ENCODE measurements at places on chromosomes 3 and 15.

GRCh38 chr3:170752571-170753155 lies 117.3 kb downstream of the RPL22L1 start:
- no peak for DNase-seq

GRCh38 chr3:37054370-37054769 lies 61.1 kb downstream of the MLH1 start:
- peak; percentile 71 for DNase-seq

DNA sequence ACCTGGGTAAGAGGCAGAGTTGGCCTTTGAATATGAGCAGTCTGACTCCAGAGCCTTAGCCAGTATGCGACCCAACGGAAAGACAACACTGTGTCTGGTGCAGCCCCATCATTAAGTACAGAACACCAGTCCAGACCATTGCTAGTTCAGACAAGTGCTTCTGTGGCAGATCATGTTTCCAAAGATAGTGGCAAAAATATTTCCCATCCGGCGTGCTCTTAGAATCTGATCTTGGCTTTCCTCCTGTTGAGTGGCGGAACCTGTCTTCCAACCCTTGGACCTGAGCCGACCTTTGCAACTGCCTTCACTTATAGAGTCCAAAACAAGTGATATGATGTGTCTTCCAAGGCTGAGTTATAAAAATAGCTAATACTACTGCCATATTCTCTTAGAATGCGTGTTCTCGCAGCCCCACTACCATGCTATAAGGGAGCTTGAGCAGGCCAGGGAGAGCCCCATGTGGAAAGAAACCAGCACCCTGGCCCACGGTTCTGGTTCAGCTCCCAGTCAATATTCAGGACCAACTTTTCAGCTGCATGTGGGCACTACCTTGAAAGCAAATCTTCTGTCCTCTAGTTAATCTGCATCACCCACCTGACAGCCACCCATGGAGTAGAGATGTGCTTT lies 322.4 kb upstream of the SLCO3A1 start:
- DNase-seq: no peak

GRCh38 chr15:25439369-25439836 lies 579 bp upstream of the UBE3A start:
- peak; percentile 20 for DNase-seq

- no peak for DNase-seq
These were observed 17.5 kb downstream of the SLC12A8 start for GRCh38 chr3:125194849-125195601.

- DNase-seq: no peak
These were observed 28.9 kb downstream of the SEC22C start for GRCh38 chr3:42552830-42553229.

- no peak for DNase-seq
These were observed 2.6 kb downstream of the SPG21 start for GRCh38 chr15:64987136-64987535.

- DNase-seq: peak; percentile 50
These were observed 35.3 kb upstream of the SEMA4B start for GRCh38 chr15:90165659-90166489.

DNA sequence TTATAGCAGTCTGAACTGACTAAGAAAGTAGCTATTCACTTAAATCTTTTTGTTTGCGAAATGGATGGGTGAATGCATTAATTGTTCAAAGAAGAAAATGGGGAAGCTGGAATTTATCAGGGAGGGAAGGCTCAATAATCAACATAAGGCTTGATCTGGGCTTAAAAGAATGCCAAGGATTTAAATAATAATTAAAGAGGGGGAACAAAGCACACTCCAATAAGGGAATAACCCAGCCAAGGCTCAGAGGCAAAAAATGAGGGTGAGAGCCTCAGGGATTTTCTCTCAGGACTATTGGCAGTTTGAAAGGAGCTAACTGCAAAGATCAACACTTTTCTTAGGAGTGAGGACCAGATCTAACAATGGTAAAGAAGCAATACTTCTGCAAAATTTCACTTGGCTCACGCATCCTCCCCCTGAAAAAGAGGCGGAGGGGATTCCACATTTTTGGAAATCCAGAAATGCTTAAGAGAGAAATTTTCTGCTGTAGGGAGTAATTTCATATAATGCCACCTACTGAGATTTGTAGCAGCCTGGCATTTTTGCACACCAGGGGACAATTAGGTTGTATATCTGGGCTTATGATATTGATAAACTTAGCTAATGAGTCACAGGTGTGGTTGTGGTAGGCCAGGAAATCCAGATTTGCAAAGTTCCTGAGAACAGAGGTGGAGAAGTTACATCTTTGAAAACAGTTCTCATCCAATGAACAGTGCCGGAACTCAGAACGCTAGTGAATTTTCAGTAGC lies 405.1 kb downstream of the TUSC7 start:
- DNase-seq: no peak

- DNase-seq: no peak
These were observed 54.9 kb downstream of the SLCO3A1 start for GRCh38 chr15:91908391-91908790.

DNA sequence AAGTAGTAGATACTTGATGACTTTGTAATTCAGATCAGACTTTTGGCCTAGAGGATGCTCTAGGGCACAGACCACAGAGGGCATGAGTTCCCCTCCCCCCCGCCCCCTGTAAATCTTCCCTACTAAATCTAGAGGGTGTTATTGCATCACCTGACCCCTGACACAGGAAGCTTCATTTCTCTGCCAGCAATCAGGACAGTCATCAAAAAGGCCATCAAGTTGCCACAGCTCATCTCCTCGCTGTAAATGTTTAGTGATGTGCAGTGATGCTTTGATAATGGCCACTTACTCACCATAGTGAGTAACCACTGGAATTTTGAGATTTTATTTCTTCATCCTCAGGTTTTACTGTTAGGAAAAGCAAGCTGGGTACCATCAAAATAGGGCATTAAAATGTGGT lies 289.2 kb upstream of the CHRM5 start:
- DNase-seq: no peak

- DNase-seq: no peak
These were observed 64.6 kb downstream of the CPN2 start for GRCh38 chr3:194286375-194287146.

- DNase-seq: no peak
These were observed 49.0 kb downstream of the CLDN11 start for GRCh38 chr3:170467571-170468147.

DNA sequence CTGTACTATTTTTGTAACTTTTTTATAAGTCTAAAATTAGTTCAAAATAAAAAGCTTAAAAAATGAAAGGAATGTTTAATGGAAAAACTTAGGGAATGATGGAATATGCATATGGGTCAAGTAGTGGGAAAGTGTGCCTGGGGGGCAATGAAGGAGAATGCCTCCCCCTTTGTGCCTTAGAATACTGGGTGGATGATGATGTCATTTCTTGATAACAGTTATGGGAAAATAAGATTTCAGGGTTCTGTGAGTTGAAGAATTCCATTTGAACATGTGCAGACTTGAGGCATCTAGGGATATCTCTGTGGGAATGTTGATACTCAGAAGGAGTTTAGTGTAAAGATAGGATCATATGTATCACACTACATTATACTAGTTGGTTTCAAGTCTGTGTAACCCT lies 13.8 kb downstream of the WDR93 start:
- no peak for DNase-seq

- DNase-seq: no peak
These were observed 74.8 kb upstream of the MAGI1 start for GRCh38 chr3:66113542-66113941.

GRCh38 chr3:85050821-85051220 lies 92.0 kb downstream of the CADM2 start:
- DNase-seq: no peak

GRCh38 chr15:42549032-42549491 lies 424 bp downstream of the HAUS2 start:
- peak; percentile 36 for DNase-seq

GRCh38 chr3:114179575-114179974 lies 723 bp upstream of the DRD3 start:
- DNase-seq: no peak

GRCh38 chr3:156509189-156510174 lies 45.4 kb downstream of the SSR3 start:
- DNase-seq: peak; percentile 69

DNA sequence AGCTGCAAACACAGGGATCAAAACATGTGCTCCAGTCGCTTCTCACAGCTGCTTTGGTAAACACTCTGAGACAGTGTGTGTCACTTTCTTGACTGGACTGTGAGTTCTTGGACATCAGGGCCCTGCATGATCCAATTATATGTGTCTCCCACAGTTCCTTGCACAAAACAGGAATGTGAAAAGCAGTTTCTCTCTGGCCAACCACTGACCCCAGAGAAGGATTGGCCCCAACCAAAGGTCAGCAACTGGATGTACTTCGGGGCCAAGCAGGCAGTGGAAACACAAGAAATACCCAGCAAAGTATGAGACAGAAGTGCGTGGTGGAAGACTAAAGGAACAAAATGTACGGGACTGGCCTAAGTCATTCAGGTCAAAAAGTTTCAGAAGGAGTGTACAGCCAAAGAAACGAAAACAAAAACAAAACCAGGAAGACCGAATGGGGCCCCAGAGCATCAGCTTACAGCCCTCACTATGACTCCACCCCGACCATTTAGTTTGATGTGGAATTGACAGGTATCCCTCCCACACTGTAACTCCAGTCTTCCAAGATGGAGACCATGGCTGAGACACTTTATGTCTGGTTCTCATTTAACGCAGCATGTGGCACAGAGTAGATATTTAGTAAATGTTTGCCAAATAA lies 76.7 kb upstream of the LPP start:
- no peak for DNase-seq

DNA sequence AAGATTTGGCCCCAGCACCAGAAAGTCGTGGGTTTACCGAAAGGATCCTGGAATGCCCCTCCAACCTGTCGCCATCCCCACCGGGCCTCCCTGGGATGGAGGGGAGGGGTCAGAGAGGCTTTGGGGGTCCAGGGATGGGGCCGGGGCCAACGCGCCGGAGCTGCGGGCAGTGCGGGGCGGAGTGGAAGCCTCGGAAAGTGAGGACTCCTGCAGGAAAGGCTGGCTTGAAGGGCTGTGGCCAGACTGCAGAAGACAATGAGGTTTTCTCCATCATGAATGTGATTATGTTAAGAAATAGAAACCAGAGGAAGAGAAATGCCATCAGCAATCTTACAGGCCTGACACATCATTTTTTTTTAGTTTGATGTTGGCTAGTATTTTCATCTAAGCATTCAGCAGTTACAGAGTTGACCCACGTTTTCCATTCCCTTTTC lies 738 bp downstream of the YEATS2 start:
- DNase-seq: peak; percentile 38

DNA sequence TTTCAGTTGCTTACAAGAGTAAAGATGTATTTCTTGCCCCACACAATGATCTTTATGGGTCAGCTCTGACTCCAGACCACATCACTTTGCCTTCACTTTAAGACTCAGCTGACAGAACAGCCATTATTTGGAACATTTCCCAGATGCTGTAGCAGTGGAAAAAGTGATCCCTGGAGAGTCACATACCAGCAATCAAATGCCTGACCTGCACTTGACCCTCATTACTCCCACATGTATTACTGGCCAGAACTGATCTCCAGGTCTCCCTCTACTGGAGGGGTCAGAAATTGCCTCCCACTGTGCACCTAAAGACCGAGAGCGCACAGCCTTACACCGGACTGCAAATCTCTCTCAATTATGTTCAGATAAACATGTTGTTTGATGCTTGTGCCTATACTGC lies 88.6 kb upstream of the ZNF385D start:
- DNase-seq: no peak

GRCh38 chr3:73365756-73366397 lies 258.9 kb downstream of the PDZRN3 start:
- DNase-seq: no peak

- DNase-seq: no peak
These were observed 64.6 kb downstream of the DHX30 start for GRCh38 chr3:47867451-47868044.

DNA sequence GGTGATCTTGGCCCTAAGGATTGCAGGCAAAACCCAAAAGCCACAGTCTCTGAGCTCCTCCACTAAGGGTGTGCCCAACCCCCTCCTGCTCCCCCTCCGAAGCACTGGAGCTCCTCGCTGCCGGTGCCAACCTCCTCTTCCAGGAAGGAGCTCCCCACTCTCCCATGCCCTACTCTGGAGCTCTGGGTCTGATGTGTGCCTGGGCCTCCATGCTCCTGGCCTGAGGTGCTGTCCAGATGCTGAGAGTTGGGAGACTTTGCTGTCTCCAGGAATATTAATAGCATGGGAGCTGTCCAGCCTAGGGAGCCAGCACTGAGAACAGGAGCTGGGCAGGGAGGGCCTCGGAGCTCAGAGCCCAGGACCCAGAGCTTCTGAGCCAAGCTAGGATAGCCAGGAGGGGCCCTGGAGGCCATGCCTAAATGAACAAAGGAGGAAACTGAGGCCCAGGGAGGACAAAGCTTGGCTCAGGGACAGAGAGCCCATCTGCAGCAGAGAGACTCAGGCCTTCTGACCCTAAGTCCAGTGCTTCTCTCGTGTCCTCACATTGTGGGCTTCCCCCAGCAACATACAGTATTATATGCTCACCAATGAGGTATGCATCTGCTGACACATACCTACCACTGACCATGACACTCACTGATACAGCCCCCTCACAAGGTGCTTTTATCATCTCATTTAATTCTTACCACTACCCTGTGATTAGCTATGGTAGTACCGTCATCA lies 36.9 kb upstream of the HERC1 start:
- no peak for DNase-seq

GRCh38 chr15:75167588-75168350 lies 33.9 kb upstream of the C15orf39 start:
- no peak for DNase-seq

- DNase-seq: no peak
These were observed 9.4 kb upstream of the P2RY1 start for GRCh38 chr3:152825566-152825965.

DNA sequence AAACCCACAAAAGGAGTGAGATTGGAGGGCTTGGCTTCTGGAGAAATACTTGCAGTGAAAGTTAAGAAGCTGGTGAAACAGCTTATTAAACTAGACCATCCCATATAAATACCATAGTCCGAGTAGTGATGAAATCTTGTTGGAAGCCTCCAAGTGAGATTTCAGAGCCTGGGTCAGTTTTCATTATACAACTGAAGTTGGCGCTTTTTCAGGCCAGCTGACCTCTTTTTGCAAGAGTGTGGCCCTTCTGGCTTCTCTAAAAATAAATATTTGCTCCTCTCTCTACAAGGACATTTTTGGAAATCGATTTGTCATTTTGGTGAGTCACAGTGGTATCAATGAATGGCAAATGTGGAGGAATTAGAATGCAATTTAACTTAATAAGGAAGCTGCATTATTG lies 51.2 kb upstream of the THRB start:
- no peak for DNase-seq

DNA sequence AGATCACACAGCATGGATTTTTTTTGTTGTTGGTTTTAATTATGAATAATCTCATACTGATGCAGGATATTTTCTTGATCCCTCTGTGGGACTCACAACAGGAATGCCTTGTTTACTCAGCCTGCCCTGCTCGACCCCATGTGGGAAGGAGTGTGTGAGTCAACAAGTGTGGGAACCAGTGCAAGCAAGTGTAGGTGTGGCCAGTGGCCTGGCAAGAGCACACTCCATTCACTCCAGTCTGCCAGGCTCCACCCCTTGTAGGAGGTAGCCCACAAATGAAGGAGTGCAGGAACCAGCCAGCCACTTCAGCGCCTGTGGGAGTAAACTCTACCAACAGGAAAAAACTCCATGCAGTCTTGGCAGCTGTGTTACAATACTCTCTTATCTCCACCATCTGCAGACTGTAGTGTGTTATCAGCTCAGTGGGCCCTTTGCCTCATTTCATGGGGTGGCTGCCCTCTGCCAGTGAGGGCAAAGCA lies 393.6 kb downstream of the OTOL1 start:
- no peak for DNase-seq

Data from GM10248 (cell line).